ENCODE measurements at places on chromosomes 7 and 10. TPM values are rescaled to one million over a fixed set of nuclear protein-coding genes. Genes with fewer than 3 reads are reported as not detected.

DNA sequence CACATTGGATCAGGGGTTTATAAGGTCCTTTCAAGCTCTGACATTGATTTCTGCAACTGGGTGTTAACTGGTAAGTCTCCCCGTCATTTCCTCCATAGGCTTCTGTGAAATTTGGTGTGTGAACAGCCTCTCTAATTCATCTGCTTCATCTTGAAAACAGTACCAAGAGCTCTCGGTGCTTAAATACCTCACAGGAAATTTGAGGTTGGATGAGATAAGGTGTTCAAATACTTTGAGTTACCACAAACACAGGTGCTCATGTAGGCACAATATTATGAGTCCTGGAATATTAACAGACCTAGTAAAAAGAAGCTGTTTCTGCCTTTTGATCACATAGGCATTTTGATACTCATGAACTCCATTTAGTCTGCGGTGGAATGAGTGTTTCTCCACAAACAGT, 85.2 kb downstream of the RTKN2 start:
- no peak for DNase-seq

DNA sequence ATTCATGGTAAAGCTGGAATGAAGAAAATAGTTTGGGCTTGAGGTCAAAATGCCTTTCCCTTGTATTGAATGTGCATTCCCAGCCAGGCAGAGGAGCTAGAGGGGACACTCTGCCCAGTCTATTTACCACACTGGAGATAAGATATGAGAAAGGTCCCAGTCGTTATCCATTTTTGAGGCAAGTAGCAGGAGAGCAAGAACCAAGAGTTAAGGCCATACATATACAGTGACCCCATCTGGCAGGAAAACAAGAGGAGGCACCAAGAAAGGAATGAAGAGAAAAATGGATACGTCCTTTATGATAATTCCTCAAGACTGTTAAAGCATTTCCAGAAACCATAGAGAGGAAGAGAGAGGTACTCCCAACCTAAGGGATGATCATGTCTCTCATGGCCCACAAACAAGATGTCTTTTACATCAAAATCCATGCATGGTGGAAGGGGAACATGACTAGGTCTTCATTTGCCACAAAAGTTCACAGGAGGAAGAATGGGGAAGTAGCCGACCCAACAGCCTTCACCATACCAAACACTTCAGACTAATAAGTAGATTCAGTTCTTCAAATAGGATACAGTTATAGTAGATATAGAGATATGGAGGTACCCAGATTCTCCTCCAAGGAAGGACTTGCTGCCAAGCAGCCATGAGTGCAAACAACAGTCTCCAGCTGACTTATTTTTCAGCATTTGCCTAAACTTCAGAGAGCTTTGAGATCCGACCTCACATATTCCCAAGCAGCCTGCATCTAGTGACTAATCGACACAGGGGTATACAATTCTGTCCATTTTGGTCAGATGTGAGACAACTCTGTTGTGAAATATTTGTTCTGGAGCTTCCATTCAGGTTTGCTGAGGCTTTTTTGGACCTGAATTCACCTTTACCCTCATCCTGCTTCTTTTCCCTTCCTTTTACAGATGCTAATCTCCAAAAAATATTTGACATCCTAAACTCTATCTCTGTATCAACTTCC, 61.1 kb upstream of the CCDC71L start:
- no peak for DNase-seq

GRCh38 chr7:91347290-91347689, 83.1 kb downstream of the FZD1 start:
- no peak for DNase-seq

- DNase-seq, result peak; percentile 80
These were observed 157.5 kb upstream of the KLF14 start for GRCh38 chr7:130891254-130892094.

DNA sequence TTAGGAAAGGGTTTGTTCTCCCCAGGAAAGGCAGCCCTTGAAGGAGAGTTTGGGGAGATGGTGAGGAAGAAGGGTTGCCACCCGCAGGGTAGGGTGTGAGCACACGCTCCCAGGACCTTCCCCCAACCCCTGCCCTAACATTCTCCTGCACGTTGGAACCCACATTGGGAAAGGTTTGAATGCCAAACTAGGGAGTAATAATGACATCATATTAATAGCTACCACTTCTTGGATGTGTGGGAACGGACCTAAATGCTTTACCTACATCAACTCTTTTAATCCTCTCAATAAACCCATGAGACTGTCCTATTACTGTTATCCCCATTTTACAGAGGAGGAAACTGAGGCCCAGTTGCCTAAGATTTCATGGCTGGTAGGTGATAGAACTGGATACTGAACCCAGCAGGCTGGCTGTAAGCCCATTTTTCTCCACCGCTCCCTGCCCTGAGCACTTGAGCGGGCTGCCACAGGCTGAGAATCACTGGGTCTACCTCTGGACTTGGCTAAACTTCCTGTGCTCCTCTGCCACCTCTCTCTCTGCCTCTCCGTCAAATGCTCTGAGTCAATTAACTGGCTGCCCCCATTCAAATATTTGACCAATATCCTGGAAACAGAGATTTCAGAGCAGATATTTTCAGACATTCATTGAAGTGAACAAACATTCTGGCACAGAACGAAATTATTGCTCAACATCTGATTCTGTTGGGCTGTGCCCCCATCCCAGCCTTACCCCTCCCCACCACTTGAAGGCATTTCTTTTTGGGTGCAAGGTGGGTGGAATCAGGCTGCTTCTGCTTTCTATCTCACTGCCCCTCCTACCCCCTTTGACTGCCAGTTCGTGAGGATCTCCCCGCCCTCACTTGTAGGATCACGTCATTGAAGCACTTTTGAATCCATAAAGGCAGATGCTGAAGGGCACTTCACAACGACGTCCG, 129.7 kb downstream of the C10orf105 start:
- DNase-seq, result no peak

GRCh38 chr7:159148430-159149395, 4.0 kb upstream of the VIPR2 start:
- DNase-seq, result no peak

GRCh38 chr7:5348134-5349004, 65.6 kb downstream of the SLC29A4 start:
- DNase-seq, result no peak

DNA sequence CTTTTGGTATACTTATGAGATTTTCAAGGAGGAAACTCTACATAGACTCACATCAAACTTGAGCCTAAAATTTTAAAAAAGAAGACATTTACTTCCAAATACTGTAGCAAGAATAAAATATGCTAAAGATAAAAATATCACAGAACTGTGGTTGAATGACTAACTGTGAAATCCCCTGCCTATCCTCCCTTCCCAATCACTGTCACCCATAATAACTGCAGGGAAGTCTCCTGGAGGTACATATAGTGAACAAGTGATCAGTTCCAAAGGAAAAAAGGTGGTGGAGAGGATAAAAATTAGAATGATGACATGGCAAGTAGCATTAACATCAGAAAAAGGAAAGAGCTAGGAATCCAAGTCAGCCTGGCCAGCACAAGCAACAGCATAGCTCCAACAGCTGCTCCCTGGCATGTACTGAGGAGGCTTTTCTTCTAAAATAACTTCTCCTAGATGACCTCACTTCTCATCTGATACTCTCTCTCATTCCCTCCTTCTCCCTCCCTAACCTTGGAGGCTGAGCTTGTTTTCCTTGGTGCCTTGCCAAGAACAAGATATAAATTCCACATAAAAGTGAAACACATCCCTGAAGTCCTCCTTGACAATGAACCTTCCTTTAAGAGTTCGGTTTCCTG, 124.0 kb downstream of the IQUB start:
- peak; percentile 86 for DNase-seq

DNA sequence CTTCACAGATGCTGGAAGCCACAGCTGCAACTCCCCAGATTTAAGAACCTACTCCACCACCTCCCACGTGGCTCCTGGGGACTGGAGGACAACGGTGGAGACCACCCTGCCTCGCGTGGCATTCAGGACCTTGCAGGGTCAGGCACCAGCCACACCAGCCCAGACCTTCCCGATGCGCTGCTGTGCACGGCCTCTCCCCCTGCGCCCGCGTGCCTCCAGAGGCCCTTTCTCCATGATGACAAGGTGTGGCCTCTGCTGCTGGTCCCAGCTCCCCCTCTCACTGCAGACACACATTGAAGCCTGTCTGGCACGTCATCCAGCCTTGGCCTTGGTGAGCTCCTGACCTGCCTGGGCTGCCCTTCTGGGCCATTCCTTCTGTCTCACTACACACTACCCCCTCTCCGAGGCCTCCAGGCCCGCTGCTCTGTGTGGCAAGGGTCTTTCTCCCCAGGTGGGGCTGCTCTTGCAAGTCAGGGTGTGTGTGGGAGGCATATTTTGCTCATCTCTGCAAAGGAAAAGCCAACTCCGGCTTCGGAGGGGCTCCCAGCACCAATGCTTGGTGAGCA, 254.8 kb downstream of the MAD1L1 start:
- DNase-seq, result no peak

SUFU gene
- 3.7 TPM for total RNA-seq

SPDYE1 gene
- total RNA-seq, result not detected

CFAP43 gene
- 0.16 TPM for total RNA-seq

Data from SJSA1 (cell line).